Vagina (tissue), 2 donors: ENCODE measurements at places on chromosomes 4 and X.

DNA sequence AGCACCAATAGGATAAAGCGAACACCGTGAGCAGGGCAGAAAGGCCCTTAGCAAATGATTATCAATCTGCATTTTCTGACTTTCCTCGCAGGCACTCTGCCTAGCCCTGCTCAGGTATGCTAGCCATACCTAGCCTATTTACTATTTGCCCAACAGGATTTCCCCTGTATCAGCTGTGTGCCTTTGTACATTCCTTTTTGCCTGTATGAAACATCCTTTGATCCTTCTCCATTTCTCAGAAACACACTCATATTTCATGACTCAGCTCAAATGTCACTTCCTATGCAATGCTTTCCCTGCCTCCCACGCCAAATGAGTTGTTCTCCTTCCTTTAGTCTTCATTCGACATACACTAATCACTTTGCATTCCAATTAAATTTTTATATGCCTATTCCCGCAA is 37.2 kb downstream of the PCDH7 start:
- no peak for DNase-seq

DNA sequence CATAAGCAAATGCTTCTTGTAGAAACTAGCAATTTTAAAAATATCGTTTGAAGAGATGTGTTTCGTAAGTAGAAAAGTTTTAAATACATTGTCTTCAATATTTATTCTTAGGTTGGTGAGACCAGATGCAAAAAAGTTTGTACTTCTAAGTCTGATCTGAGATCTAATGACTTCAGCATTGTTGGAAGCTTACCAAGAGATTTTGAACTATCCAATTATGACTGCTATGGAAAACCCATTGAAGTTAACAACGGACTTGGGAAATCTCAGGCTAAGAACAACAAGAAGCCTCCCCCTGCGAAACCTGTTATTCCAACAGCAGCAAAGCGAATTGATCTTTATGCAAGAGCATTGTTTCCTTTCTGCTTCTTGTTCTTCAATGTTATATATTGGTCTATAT is 50.2 kb upstream of the GRIA2 start:
- no peak for DNase-seq

DNA sequence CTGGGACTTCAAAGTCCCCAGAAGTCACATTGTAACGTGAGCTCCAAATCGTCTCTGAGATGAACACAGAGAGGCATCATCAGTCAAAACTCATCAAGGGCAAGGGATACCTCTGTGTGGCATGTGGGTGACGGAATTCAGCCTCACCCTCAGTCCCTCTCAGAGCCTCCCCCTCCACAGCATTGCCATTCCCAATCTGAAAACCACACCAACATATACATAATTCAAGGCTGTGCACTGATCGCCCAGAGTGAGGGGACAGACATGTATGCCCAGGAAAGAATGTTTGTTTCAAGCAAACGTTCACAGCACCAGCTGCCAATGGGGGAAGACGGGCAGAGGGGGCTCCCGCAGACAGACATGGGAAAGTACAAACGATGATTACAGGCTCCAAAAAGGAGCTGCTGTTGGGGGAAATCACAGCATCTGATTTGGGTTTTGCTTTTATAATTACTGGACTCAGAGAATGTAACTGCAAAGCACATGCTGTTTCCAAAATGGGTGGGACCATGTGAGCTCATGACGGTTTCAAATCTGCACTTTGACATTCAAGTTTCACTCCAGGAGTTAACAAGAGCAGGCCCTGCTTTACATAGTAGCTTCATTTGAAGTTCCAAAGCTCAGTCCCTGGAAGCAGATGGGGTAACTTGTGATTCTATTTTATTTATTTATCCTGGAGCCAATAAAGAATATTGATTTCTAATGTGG is 88.3 kb downstream of the CLCN4 start:
- no peak for DNase-seq

DNA sequence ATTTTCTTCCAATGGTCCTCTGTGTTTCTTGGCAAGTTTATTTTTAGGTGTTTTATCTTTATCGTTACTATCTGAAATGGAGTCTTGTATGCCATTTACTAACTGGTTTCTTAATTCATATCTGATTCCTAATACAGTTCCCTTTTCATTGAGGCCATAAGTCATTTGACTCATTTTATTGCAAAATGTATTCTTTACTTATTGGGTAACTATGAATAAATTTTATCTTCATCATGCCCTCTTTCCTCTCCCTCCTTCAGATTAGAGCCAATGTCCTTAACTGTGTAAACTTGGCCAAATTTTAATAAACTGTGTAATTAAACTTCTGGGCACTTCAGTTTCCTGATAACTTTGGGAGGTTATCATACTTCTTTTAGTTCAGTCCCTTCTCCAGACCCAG is 19.3 kb upstream of the MSMO1 start:
- DNase-seq: no peak

DNA sequence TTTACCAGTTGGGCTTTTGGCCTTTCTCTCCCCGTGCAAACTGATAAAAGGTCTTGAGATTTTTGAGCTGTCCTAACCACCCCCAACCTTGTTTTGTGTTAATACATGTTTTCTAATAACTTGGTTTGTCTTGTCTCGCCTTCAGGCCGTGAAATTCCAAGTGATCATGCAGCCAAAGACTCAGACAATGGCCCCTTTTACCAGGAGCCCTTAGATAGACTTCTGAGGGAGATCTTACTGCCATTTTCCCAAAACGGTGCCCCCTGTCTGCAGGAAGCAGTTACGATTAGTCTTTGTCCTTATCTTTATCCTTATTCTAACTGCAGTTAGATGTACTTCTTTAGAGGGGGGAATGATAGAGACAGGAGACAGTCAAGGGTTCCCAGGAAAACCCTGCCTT is 245.3 kb upstream of the HDX start:
- DNase-seq: no peak

- DNase-seq: no peak
Observed at GRCh38 chr4:152352622-152353116, 183.2 kb downstream of the FBXW7 start.

GRCh38 chr4:147599206-147599605 is 18.0 kb upstream of the TMEM184C start:
- DNase-seq: no peak

DNA sequence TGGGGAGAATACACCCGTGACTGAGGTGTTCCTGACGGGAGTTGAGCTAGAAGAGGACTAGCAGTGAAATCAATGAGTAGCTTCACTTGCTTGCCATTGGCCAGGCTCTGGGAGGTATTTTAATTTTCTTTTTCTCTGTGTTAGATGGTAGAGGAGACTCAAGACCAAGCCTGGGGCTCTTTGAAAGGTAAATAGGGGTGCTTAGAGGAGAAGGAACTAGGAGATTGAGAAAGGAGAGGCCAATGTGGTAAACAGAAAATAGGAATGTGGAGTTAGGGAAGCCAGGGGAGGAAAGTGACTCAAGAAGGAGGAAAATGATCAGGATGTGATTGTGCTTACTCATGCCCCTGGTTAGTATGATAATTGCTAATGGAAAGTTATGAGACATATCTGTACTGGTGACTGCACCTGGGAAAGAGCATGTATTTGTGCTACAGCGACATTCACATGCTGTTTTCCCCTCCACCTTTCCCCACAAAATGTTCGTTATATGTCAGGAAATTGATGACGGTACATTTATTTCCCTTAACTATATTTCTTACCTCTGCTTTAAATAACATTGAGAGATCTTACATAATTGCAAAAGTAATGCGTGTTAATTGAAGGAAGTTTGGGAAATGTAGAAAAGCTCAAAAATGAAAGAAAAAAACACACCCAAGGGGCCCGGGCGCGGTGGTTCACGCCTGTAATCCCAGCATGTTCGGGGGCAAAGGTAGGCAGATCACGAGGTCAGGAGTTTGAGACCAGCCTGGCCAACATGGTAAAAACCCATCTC is 16.9 kb upstream of the LRBA start:
- no peak for DNase-seq

DNA sequence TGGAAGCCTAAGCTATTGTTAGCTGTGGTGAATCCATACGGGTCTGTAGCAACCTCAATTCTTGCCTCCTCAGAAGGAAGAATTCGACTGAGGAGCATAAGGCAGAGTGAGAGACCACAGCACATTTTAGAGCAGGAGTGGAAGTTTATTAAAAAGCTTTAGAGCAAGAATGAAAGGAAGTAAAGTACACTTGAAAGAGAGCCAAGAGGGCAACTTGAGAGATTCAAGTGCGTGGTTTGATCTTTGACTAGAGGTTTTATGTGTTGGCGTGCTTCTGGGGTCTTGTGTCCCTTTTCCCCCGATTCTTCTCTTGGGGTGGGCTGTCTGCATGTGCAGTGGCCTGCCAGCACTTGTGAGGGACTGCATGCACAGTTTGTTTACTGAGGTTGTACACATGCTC is 880.6 kb upstream of the INTU start:
- no peak for DNase-seq

- DNase-seq: no peak
Observed at GRCh38 chrX:133783274-133783673, 202.1 kb downstream of the GPC3 start.
